ENCODE measurements at places on chromosomes 1 and 21.
A peak's percentile ranks its signal among the peaks of the same experiment; 100 is the strongest.

- DNase-seq, result no peak
Observed at GRCh38 chr1:43651188-43651587, 1.2 kb downstream of the KDM4A start.

- no peak for DNase-seq
Observed at GRCh38 chr1:234562334-234562733, 47.6 kb downstream of the IRF2BP2 start.

DNA sequence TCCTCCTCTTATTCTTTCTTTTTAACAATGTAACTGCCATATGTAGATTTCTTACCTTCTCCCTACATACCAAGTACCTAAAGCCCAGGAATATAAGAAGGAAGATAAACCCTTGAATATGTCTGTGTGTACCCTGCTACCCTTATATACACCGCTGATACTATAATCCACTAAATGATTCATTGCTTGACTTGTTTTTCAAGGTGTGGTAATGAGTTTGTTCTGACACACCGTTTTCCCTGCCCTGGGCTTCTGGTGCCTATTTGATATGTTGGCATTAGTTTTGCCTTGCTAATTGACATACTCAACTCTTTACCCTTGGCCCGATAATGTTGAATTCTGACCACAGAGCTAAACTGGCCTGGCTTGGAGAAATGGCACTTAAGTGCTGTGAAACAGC lies 64.3 kb downstream of the IL23R start:
- no peak for DNase-seq

DNA sequence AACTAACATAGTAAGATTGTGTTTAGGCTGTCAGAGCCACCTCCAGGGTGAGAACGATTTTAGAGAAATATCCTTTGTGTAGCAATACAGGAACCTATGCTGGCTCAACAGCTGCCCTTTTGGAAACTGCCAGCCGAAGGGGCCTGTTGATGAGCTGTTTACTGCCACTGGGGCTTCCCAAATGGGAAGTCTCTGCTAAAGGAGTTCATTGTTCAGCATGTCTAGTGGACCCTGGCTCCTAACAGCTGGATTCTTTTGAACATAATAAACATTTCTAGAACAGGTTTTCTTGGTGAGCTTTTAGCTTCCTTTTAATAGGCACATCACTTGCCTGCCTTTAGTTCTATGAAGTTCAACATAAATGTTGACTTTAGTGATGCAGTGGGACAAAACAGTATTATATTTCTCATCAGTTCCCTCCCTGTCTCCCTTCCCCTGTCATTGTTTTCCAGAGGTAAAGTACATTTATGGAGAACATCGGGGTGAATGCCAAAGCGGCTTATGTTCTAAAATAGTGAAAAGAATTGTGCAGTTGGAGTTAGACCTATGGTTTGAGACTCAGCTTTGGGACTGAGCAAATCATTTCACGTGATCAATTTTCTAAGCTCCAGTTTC lies 57.4 kb downstream of the UCK2 start:
- no peak for DNase-seq

DNA sequence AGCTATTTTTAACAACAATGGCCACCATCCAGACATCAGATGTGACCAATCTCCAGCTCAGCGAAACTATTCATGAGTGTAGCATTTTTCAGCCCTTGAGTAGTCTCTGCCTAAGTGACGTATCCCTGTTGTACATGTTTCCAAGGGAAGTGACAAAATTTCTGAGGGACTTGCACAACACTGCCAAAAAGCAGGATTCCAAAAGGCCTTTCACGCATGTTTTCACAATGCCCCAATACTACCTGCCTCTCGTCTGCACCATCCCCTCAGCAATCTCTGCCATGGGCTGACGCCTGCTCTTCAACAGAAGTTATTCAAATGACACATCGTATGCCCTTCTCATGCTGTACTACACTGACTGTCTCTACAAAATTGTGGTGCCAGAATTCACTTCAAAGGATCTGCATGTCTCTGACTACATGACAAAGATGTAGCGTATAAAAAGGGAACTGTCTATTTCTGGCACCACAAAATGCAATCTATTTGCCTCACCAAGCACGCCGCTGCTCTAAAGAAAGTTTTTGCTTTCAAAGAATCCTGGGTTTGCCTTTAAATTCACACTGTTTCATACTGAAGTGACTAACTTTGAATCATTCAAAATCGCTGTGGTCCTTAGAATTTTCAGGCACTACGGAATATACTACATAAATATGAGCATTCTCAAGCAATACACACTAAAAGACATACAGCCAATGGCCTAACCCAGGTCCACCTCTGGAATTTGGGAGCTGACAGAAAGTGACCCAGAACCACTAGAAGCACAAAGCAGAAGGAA lies 32.9 kb downstream of the JAK1 start:
- no peak for DNase-seq

GRCh38 chr1:118588566-118588965 lies 399.6 kb downstream of the TBX15 start:
- no peak for DNase-seq

DNA sequence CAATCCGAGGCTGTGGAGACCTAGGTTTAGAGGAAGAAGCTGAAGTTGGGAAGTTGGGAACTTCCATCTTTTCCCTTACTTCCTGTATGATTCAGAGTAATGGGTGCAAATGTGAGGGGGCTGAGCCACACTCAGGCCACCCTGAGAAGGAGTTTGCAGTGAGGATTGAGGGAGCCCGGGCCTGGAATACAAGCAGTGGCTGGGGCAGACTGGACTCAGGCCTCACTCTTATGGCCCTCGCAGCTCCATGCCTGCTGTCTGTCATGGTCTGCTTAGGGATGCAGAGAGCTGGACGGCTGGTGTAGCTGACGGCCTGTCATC lies 73.7 kb upstream of the RAB4A start:
- no peak for DNase-seq

DNA sequence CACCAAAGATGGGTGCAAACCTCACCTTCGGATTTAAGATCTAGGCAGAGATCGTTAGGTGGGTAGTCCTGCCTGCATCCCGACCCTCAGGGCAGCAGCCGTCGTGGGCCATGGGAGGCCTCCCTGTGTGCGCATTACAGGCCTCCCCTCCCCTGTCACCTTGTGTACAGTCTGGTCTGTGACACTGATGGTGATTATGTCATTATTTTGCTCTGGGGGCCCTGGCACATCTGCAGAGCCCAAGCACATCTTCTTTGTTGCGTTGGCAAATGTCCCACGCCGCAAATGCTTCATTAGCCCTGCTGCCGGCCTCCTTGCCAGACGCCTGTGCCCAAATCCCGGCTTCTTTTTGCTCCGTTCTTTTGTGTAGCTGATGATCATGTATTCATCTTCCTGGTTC lies 31.7 kb downstream of the PROX1 start:
- DNase-seq, result no peak

DNA sequence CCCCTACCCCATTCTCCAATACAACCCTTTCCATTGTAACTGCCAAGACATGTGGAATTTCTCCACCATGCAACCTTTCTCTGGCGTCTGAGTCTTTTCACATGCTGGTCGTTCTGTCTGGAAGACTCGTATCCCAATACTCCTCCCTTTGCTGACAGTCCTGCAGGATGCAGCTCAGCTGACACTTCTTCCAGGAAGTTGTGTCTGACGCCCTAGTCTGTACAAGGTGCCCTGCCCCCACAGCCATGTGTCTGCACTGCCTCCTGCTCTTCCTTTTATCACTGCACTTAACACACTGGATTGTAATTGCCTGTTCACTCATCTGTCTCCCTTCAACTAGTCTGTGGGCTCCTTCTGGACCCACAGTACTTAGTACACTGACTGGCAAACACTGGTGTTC lies 188.0 kb downstream of the LMX1A start:
- DNase-seq, result no peak

DNA sequence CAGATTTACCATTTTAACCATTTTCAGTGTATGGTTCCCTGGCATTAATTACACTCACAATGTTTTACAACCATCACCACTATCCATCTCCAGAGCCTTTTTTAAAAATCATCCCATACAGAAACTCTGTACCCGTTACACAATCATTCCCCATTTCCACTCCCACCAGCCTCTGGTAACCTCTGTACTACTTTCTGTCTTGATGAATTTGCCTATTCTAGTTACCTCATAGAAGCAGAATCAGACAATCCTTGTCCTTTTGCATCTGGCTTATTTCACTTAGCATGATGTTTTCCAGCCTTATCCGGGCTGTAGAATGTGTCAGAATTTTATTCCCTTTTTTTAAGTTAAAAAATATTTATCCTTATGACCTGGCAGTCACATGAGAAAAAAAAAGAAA lies 33.0 kb downstream of the PGM1 start:
- no peak for DNase-seq

- no peak for DNase-seq
Observed at GRCh38 chr1:1062348-1063163, 11.6 kb downstream of the RNF223 start.

DNA sequence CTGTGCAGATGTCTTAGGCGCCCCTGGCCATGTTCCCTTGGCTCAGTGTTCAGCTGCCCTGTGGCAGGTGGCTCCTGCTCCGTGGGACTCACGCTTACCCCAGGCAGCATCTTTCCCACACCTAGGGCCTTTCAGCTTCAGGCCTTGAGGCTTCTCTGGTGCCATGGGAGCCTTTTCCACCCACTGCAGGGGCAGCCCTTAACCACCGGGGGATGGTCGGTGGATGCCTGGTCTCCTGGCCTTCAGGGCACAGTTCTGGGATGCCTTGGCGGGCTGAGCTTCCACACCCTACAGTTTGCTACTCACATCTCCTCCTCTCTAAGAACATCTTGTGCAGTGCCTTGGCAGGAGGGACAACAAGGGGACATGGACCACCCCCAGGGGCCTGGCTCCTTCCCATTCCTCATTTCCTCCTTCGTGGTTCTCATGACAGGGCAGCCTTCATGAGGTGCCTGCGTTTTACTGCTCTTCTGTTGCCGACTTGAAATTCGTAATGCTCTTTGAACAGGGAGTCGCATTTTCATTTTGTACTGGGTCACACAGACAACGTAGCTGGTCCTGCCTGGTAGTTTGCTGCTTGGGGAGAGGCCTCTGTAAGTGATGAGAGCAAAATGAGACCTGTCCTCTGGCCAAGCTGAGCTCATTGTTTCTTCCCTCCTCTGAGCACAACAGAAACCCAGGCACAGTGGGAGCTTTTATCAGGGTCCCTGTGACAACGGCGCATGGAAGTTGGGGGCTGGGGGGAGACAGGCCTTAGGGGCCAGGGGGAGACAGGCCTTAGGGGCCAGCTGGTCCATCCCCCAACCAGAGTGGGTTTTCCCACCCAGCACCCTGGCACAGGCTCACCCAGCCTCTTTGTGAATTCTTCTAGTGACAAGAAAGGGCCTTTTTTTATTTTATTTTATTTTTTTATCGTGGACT lies 62.0 kb upstream of the NEK2 start:
- peak; percentile 51 for DNase-seq

DNA sequence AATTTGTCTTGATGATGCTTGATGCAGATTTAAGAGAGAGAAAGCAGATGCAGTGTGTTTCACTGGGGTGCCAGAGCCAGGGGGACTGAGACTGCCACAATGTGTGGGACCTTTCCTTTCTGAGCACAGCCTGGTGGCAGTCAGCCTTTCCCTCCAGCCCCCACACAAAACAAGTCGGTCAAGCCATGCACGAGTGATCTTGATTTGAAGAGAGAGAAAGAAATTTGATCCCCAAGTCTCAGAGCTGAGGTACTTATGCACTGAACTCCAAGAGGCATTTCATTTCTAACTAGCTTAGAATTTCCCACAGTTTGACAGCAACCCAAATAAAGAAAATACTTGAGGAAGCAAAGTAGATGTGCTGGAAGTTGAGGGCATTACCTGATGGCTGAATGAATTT lies 193.8 kb downstream of the ST6GALNAC3 start:
- no peak for DNase-seq

DNA sequence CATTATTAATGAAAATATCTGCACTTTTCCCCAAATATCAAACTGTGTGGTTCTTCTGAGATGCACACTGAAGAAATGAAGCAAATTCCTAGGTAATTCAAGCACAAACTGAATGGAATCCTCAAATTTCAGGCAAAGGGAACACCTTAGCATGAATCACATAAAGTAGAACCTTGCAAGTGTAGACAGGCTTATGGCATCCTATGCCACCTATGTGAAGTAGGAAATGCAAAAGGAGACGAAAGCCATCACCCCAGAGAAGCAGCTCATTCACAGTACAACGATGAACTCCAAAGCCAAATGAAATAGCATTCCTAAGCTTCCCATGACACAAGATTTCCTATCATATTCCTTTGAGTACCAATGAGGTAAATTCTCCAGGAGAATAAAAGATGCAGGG lies 461.2 kb upstream of the RUNX1 start:
- no peak for DNase-seq

GRCh38 chr1:245751726-245752470 lies 597.1 kb downstream of the KIF26B start:
- no peak for DNase-seq

DNA sequence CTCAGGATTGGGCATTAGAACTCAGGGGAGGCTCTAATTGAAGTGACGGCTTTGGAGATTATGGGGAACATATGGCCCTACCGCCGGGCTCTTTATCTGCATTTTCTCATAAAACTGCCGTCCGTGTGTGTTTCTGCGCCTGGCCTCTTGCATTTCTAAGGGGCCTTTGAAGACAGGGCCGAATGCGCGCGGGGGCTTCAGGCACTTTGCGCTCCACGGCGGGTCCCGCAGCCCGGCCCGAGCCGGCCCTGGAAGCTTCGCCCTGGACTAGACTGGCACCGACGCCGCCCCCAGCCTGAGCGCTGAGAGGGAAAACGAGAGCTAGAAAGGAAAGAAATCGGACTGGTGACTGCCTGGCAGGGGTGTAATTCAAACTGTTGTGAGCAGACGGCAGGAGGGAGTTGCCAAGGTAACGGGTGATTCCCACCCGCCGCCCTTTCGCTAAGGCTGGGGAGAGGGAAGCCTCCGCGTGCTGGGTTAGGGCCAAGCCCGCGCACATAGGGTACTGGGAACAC lies 120.7 kb downstream of the LMX1A start:
- no peak for DNase-seq

DNA sequence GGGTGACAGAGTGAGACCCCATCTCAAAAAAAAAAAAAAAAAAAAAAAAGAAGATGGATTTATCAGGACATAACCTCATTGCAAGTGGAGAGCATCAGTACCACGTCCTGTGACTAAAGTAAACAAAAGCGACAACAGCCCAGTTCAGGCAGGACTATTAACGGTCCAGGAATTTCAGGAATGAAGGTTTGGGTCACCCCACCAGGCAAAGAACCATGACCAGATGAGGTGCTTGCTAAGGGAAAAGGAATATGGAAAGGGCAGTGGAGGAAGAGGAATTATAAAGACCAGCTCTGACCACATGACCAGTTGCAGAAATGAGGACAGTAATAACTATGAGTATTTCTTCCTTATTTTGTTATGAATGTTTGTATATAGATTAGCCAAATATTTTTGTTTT lies 35.4 kb upstream of the EIF4G3 start:
- no peak for DNase-seq

DNA sequence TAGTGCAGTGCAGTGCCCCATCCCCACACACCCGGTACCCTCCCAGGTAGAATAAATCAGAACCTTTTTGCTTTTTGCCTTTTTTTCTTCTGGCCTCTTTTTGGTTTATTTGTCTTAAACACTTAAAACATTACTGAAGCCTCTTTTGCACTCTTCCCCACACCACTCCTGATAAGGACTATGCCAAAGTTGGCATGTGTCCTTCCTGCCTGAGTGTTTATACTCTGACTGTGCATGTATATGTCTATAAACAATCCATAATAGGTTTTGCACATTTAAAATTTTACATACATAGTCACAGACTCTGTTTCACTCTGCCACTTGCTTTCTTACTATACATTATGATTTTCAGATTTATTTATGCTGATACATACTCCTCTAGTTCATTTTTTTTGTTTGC lies 59.6 kb downstream of the BEND5 start:
- no peak for DNase-seq

- DNase-seq, result no peak
Observed at GRCh38 chr1:152374451-152374850, 14.6 kb upstream of the FLG2 start.

GRCh38 chr1:15243275-15244043 lies 3.6 kb upstream of the FHAD1 start:
- DNase-seq, result no peak
